ENCODE measurements at places on chromosomes 13 and 19. TPM values are rescaled to one million over a fixed set of nuclear protein-coding genes. Genes with fewer than 3 reads are reported as not detected.

Gene KMT5C
- 16.5 TPM for total RNA-seq

Gene TNFSF13B
- 32.9 TPM for total RNA-seq

Gene DACT3
- 14.0 TPM for total RNA-seq

Gene OVOL3
- total RNA-seq = not detected

Gene CBY2
- not detected for total RNA-seq

Gene SHC2
- total RNA-seq = 15.9 TPM

Gene PLPPR2
- total RNA-seq = 33.2 TPM

Gene FOXA3
- 0.49 TPM for total RNA-seq

Gene TPM4
- total RNA-seq = 385 TPM

Gene RETN
- total RNA-seq = 2.9 TPM

Gene FGF22
- 0.23 TPM for total RNA-seq

Gene CERS1
- total RNA-seq = 0.55 TPM

Gene ZNF880
- total RNA-seq = 27.4 TPM

Gene SPACA4
- not detected for total RNA-seq

DNA sequence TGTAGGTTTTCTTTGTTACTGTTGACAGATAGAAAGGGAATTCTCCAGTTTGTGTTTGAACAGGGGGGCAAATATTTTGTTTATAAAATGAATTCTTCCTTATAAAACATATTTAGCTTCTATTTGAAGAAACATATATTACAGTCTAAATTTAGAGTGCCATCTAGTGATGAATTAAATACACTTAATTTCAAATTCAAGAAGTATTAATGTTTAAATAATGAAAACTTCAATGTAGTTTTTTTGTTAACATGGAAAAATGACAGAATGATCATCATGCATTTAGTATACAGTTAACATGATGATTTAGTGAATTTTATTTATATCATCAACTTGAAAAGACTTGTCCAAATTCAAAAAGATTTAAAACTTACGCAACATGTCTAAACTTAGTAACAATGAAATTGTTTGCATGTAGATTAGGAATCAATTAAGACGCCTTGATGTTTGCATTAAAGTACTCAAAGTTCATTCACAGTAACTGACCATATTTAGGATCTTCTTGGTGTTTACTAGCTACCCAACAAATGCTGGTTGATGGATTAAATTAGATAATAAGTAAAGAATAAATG is 765.9 kb upstream of the SLITRK1 start:
- no peaks in the 10 kb centered on the region for H3K27me3 ChIP-seq
- DNase-seq = no peak
- H3K36me3 ChIP-seq = no peaks in the 10 kb centered on the region

GRCh38 chr13:48291730-48292129 is 11.8 kb upstream of the RB1 start:
- H3K27ac ChIP-seq = no peak overlapping the region
- DNase-seq = no peak
- no peak overlapping the region for H3K4me3 ChIP-seq
- no peaks in the 10 kb centered on the region for H3K36me3 ChIP-seq

- H3K4me3 ChIP-seq = no peak overlapping the region
- H3K36me3 ChIP-seq = no peaks in the 10 kb centered on the region
- no peaks in the 10 kb centered on the region for H3K4me1 ChIP-seq
- no peak overlapping the region for H3K27ac ChIP-seq
Measured at GRCh38 chr13:94339116-94339687, 140.3 kb downstream of the DCT start.

- H3K4me3 ChIP-seq = no peak overlapping the region
- H3K36me3 ChIP-seq = no peaks in the 10 kb centered on the region
- no peaks in the 10 kb centered on the region for H3K27me3 ChIP-seq
Measured at GRCh38 chr13:65287405-65287804, 1942.7 kb downstream of the PCDH9 start.

DNA sequence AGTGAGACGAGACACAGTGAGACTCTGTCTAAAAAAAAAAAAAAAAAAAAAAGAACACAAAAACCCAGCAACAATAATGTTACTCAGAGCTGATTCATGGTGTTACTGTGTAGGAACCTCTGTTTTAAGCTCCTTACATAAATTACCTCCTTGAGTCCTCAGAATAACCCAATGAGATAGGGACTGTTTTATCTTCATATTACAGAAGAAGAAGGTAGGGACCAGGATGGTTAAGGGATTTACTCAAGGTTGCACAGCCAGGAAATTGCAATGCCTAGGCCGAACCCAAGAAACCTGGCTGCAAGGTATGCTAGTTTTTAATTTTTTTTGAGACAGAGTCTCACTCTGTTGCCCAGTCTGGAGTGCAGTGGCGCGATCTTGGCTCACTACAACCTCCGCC is 1.5 kb upstream of the DAND5 start:
- H3K27me3 ChIP-seq = no peaks in the 10 kb centered on the region
- H3K4me3 ChIP-seq = no peak overlapping the region
- no peak for DNase-seq
- H3K27ac ChIP-seq = no peak overlapping the region
- H3K36me3 ChIP-seq = no peaks in the 10 kb centered on the region

GRCh38 chr19:34430738-34431625 is 2.8 kb downstream of the UBA2 start:
- H3K4me1 ChIP-seq = peaks cover 9% of the 10 kb centered on the region
- H3K27ac ChIP-seq = no peak overlapping the region
- peak; percentile 19 for DNase-seq
- no peaks in the 10 kb centered on the region for H3K27me3 ChIP-seq
- H3K4me3 ChIP-seq = no peak overlapping the region
- H3K36me3 ChIP-seq = peaks cover 15% of the 10 kb centered on the region

DNA sequence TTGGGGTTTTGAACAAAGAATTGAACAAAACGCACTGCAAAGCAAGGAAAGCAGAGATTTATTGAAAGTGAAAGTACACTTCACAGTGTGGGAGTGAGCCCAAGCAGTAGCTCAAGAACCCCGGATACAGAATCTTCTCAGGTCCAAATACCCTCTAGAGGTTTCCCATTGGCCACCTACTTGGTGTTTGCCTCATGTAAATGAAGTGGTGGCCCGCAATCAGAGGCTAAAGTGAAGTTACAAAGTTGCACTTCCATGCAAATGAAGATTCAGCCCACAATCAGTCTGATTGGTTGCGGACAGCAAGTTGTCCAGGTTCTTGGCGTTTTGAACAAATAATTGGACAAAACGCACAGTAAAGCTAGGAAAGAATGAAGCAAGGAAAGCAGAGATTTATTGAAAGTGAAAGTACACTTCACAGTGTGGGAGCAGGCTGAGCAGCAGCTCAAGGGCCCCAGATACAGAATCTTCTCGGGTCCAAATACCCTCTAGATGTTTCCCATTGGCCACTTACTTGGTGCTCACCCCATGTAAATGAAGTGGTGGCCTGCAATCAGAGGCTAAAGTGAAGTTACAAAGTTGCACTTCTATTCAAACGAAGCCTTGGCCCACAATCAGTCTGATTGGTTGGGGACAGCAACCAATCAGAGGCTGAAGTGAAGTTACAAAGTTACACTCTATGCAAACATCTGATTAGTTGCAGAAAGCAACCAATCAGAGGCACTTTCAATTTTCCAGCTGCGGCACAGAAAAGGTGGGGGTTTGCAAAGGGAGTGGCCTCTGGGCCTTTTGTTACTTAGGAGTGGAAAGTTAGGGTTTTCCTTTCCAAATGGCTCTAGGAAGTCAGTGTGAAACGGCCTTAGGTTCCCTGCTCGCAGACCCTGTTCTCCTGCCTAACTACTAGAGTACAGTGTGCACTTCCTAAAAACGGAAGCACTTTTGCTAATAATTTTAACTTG is 4.8 kb upstream of the TM9SF2 start:
- DNase-seq = no peak
- no peaks in the 10 kb centered on the region for H3K36me3 ChIP-seq
- no peak overlapping the region for H3K27ac ChIP-seq
- H3K4me3 ChIP-seq = no peak overlapping the region

- H3K27me3 ChIP-seq = no peaks in the 10 kb centered on the region
- peak overlapping the region; percentile 11 for H3K4me3 ChIP-seq
- no peak overlapping the region for H3K27ac ChIP-seq
- no peak for DNase-seq
- no peaks in the 10 kb centered on the region for H3K4me1 ChIP-seq
Measured at GRCh38 chr13:71217827-71218226, 649.2 kb downstream of the DACH1 start.

DNA sequence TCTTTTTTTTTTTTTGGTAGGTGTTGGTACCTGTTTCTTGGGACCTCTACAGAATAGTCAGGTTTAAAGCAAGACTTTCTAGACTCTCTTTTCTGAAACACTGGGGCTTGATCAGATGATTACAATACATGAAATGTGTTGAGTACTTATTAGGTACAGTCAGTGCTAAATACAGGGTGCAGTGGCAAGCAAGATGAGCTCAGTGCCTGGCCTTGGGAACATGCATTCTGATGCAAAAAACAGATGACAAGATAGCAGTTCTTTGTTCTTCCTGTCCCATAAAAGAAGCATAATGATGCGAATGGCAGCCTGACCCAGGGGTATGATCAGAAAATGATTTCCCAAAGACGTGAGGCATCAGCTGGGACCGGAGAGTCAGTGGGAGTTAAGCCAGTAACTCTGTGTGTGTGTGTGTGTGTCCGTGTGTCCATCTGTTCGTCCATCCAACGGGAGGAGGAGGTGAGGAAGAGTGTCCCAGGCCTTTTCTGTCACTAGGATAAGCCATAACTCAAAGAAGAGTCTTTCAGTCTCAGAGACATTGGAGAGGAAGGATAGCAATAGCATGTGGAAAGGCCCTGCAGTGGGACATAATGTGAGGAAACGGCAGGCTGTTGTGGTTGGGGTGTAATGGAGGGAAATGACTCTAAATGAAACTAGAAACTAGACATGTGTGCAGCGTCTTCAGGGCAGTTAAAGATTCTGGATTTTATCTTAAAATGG is 32.2 kb downstream of the SLAIN1 start:
- DNase-seq = no peak
- H3K4me1 ChIP-seq = no peaks in the 10 kb centered on the region
- H3K27ac ChIP-seq = no peak overlapping the region
- no peaks in the 10 kb centered on the region for H3K36me3 ChIP-seq
- no peak overlapping the region for H3K4me3 ChIP-seq

- H3K4me3 ChIP-seq = no peak overlapping the region
- H3K27ac ChIP-seq = no peak overlapping the region
- H3K27me3 ChIP-seq = no peaks in the 10 kb centered on the region
- DNase-seq = no peak
- no peaks in the 10 kb centered on the region for H3K36me3 ChIP-seq
- no peaks in the 10 kb centered on the region for H3K4me1 ChIP-seq
Measured at GRCh38 chr13:103762523-103762922, 696.3 kb upstream of the SLC10A2 start.

GRCh38 chr13:106529415-106530170 is 5.9 kb downstream of the EFNB2 start:
- H3K4me3 ChIP-seq = no peak overlapping the region
- H3K27ac ChIP-seq = no peak overlapping the region
- peaks cover 10% of the 10 kb centered on the region for H3K4me1 ChIP-seq
- peaks cover 3% of the 10 kb centered on the region for H3K36me3 ChIP-seq
- H3K27me3 ChIP-seq = no peaks in the 10 kb centered on the region
- no peak for DNase-seq

GRCh38 chr13:114211446-114212157 is 23.1 kb upstream of the CDC16 start:
- H3K27ac ChIP-seq = no peak overlapping the region
- H3K27me3 ChIP-seq = no peaks in the 10 kb centered on the region
- H3K4me1 ChIP-seq = no peaks in the 10 kb centered on the region

GRCh38 chr13:110195547-110196485 is 111.1 kb downstream of the COL4A1 start:
- peaks cover 17% of the 10 kb centered on the region for H3K36me3 ChIP-seq
- no peak overlapping the region for H3K4me3 ChIP-seq
- H3K4me1 ChIP-seq = no peaks in the 10 kb centered on the region

DNA sequence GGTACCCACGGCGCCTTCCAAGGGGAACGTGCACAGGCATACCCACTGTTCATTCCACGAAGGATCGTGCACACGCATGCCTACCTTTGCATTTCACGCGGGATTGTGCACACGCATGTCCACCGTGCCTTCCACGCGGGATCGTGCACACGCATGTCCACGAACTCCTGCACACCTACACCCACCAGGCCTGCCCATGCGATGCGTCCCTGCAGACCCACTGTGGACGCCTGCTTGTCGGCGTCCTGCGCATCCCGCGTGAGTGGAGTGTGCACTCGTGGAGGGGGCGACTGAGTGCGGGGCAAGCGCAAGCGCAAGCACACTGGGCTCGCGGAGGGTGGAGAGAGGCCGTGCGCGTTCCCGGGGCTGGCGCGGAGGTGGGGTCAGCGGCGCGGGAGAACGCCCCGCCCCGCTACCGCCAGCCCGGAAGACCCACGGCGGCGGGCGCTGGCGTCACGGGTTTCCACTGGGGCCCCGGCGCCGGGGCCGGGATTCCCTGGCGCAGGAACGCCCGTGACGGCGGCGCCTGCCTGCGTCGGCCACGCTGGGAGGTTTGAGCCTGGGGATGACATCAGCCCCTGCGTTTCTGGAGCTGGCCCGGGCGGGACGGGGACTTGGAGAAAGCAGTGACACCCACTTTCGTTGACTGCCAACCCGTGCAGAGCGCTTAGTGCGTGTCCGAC is 18.7 kb downstream of the GADD45B start:
- peak overlapping the region; percentile 87 for H3K27ac ChIP-seq
- peak; percentile 82 for DNase-seq
- H3K36me3 ChIP-seq = no peaks in the 10 kb centered on the region
- peaks cover 3% of the 10 kb centered on the region for H3K27me3 ChIP-seq
- peak overlapping the region; percentile 31 for H3K4me3 ChIP-seq
- peaks cover 28% of the 10 kb centered on the region for H3K4me1 ChIP-seq

DNA sequence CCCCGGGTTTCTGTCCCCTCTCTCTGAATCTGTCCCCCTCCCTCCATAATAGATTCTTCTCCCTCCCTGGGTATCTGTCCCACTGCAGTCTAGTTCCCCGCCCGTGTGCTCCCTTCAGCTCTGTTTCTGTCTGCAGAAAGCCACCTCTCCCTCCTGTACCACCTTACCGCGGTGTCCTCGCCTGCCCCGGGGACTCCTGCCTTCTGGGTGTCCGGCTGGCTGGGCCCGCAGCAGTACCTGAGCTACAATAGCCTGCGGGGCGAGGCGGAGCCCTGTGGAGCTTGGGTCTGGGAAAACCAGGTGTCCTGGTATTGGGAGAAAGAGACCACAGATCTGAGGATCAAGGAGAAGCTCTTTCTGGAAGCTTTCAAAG is 1.3 kb downstream of the FCGRT start:
- H3K4me3 ChIP-seq = no peak overlapping the region
- no peak for DNase-seq
- peaks cover 6% of the 10 kb centered on the region for H3K36me3 ChIP-seq
- H3K4me1 ChIP-seq = peaks cover 11% of the 10 kb centered on the region

DNA sequence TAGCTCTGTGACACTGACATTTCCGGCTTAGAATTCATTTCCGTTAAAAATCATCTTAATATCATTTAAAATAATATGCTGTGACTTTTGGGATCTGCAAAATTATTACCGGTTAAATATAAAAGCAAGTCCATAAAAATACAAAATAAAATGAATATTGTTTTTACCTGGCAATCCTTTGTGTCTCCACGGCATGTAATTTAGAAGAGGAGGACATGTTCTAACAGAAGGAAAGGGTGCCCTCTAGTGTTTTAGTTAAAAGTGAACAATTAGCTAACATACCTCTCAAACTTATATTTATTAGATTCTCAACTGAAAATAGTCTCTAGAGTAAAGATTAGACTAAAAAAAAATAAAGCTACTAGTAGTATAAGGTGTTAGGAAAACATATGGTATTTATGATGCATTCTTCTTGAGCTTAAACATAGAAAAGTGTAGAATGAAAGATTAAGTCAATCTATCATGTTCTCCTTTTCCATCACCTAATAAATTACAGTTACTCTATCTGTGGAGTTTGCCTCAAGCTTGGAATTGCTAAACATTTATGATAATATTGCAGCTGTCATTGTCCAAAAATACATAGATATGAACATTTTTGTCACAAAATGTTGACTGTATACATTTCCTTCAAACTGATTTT is 676.7 kb upstream of the SPRY2 start:
- H3K4me1 ChIP-seq = no peaks in the 10 kb centered on the region
- H3K27me3 ChIP-seq = no peaks in the 10 kb centered on the region
- H3K36me3 ChIP-seq = no peaks in the 10 kb centered on the region
- no peak overlapping the region for H3K27ac ChIP-seq

Data from lung (tissue), 17 donors.